ENCODE measurements at places on chromosomes 5 and 9.

GRCh38 chr5:65395526-65396155 lies 86.1 kb downstream of the ADAMTS6 start:
- no peak for DNase-seq

- DNase-seq, result no peak
These were observed 42.2 kb upstream of the FSD1L start for GRCh38 chr9:105405514-105406131.

DNA sequence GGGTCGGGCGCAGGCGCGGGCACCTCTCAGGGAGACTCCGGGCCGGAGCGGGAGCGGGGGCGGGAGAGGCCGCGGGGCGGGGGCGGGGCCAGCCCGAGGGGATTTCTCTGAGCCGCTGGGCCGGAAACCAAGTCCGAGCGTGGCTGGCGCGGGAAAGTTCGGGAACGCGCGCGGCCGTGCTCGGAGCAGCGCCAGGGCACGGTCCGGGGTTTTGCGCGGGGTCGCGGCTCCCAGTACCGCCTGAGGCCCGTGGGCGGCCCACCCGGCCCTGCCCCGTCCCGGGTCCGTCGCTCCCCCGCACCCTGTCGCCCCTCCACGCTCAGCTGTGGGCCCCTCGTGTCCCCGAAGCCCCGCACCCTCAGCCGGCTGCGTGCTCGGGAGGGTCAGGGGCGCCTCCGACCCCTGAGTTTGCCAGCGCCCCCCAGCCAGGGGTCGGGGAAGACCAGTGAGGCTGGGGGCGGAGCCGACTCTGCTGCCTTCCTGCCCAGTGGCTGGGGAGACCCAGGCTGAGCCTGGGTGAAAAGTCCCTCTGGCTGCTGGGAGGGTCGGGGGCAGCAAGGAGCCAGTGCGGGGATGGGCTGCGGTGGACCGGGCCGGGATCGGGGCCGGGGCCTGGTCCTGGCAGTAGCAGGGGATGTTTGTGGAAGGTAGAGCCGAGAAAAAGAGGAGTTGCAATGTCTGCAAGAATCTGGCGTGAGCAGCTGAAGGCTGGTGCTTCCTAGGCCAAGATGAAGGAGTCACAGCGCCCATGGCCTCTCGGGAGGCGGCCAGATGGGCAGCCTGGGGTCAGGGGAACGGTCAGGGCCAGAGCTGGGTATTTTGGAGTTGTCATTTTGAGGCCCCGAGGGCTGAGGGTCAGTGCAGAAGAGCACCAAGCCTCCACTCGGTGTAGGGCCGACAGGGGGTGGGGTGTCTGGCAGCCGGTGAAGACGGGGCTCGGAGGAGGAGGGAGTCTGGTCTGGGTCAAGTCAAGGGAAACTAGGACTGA lies 588 bp downstream of the TRAF2 start:
- no peak for DNase-seq

DNA sequence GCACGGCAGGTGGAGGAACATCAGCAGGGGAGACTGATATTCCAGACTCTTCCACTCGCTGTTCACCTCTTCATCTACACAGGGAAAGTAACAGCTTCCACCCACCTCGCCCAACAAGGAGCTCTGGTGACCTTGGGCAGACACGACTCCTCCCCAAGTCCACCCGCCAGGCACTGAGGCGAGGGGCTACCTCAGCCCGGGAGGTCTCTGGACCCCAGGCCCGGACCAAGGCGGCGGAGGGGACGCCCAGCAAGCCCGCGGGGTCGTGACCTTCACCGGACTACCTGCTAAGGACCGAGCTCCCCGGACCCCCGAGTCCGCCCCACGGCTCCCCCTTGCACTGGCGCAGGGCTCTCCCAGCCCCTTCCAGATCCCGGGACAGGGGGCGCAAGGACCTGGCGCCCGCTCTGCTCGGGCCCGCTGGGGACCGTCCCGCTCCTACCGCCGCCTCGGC lies 70.2 kb upstream of the LPCAT1 start:
- DNase-seq, result no peak

DNA sequence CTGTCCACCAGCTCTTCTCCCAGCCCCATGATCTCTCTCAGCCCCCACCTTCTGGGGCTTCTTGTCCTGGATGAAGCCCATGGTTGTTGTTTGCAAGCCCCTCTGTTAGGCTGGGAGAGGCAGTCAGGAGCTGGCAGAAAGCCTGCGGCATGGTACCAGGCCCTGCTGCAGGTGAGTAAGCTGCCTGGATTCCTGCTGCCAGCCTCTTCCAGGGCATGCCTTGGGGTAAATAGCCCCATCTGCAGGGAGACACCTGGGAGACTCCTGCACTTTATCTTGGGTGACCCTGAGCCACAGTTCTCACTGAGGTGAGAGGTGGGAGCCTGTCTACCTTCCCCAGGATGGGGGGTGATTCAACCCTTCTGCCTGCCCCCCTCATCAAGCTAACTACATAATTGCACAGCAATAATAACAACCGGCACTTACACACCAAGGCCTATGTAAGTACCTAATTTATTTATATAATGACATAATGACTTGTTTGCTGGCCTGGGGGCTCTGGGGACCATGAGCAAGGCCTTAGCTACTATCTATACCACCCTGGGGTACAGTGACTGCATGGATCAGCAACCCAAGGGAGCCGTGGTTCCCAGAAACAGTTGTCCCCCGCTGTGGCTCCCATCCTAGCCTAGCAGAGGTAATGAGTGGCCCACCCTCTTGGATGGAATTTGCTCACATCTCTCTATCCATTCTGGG lies 116.0 kb downstream of the PSD2 start:
- DNase-seq, result no peak
